MCF 10A (cell line): ENCODE measurements at places on chromosomes 7 and 10. TPM values are rescaled to one million over a fixed set of nuclear protein-coding genes. Genes with fewer than 3 reads are reported as not detected.

The UPK3BL1 gene
- total RNA-seq = 16.1 and 22.6 TPM in 2 replicates

The AGR2 gene
- 0.17 and 0.65 TPM in 2 replicates for total RNA-seq

The ADGRA1 gene
- not detected in 2 replicates for total RNA-seq

DNA sequence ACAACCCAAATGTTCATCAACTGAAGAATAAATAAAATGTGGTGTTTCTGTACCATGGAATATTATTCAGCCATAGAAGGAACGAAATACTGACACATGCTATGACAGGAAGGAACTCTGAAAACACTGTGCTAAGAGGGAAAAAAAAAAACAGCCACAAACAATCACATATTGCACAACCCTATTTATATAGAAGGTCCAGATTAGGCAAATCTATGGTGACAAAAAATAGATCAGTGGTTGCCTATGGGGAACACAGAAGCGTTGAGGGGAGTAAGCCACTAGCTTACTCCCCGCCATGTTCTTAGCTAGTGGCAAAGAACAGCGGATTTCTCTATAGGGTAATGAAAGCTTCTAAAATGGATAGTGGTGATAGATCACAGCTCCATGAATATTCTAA is 198.4 kb downstream of the TPST1 start:
- no peak overlapping the region for H3K27ac ChIP-seq
- no peaks in the 10 kb centered on the region for H3K27me3 ChIP-seq
- peaks cover 12% of the 10 kb centered on the region for H3K4me1 ChIP-seq
- DNase-seq = no peak

DNA sequence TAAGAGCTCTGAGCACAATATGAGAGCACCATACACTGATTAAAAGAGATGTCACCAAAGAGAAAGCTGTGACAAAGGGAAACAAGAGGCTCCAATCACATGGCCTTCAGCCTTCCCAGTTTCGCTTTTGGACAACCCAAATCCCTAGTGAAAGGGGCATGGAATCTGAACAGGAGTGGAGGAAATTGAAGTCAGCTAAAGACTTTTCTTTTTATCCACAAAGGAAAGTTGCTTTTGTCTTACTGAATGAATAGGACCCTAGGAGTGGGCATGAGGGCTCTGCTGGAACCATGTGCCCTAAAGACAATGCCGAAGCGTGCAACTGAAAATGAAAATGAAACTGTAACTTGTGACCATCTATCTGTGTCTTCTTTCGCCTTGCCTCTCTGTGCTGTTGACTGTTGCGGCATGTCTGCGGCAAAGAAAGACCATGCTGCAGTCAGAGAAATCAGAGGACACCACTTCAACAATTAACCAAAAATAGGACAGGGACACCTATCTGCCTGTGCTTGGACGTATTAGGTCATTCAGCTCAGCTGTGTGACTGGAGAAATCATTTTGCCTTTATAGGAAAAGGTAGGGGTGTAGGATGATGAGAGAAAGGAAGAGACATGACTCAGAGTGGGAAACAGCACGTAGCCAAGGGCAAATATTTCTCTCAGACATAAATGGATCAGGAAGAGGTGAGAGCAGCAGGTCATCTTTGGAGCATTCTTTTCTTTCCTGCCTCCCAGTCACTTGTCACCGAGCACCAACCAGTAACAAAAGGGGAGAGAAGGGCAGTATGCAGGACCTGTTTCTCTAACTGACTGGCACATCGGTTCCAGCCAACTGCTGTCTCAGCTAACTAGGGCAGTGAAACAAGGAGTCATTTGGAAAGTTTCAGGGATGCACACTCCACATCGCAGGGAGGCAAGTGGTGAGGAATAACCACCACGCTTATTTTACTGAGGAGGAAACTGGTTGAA is 12.3 kb downstream of the CAV2 start:
- H3K27me3 ChIP-seq = no peaks in the 10 kb centered on the region
- peaks cover 35% of the 10 kb centered on the region for H3K4me1 ChIP-seq
- peak overlapping the region; percentile 82 for H3K27ac ChIP-seq
- H3K4me3 ChIP-seq = peak overlapping the region; percentile 76
- H3K36me3 ChIP-seq = peaks cover 25% of the 10 kb centered on the region

GRCh38 chr7:41816111-41816510 is 113.2 kb upstream of the INHBA start:
- H3K27me3 ChIP-seq = no peaks in the 10 kb centered on the region
- H3K36me3 ChIP-seq = no peaks in the 10 kb centered on the region
- no peak overlapping the region for H3K4me3 ChIP-seq
- H3K4me1 ChIP-seq = no peaks in the 10 kb centered on the region

GRCh38 chr10:128058106-128058749 is 68.0 kb downstream of the MKI67 start:
- no peak overlapping the region for H3K4me3 ChIP-seq
- peaks cover 3% of the 10 kb centered on the region for H3K4me1 ChIP-seq
- no peak overlapping the region for H3K27ac ChIP-seq
- H3K36me3 ChIP-seq = peaks cover 64% of the 10 kb centered on the region
- no peak for DNase-seq

The OR2A42 gene
- not detected in 2 replicates for total RNA-seq

DNA sequence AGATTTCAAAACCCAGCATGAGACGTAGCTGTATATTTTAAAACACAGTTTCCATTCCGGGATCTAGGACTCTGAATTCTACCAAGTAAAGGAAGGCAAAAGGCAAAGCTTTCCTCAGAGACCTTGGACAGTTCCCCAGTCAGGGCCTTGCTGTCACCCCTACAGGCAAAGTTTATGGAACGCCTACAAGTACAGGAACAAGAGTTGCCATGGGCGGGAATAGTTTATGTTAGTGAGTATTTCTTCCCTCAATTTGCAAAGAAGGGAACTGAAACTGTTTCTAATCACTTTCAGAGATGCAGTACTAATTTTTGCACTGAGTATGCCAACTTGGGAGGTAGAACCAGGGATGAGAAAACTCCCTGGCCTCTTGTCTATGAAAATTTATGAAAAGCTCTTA is 68.2 kb upstream of the LRGUK start:
- no peak overlapping the region for H3K4me3 ChIP-seq
- H3K27me3 ChIP-seq = no peaks in the 10 kb centered on the region
- no peaks in the 10 kb centered on the region for H3K36me3 ChIP-seq
- no peak overlapping the region for H3K27ac ChIP-seq
- H3K4me1 ChIP-seq = no peaks in the 10 kb centered on the region

The AEBP1 gene
- not detected in 2 replicates for total RNA-seq

GRCh38 chr7:7808156-7808555 is 89.7 kb upstream of the RPA3 start:
- no peaks in the 10 kb centered on the region for H3K36me3 ChIP-seq
- H3K4me1 ChIP-seq = no peaks in the 10 kb centered on the region

The MYOF gene
- 167 and 181 TPM in 2 replicates for total RNA-seq

DNA sequence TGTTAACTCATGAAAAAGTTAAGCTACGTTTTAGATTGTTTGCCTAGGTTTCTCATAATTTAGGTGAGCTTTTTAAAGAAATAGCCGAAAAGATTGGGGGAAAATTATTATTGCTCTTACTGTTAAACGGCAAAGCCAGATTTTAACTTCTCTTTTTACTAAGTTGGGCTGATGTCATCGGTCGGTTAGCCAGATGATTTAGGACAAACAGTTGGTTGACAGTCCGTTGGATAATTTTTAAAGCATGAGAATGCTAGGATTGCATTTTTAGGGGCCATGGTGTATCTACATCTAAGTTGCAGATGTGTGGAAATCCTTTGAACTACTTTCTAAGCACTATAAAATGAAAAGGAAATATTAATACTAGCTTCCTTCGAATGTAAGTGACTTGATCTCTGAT is 280.9 kb upstream of the AKR1E2 start:
- DNase-seq = no peak
- no peak overlapping the region for H3K4me3 ChIP-seq
- H3K4me1 ChIP-seq = peaks cover 24% of the 10 kb centered on the region
- H3K27me3 ChIP-seq = no peaks in the 10 kb centered on the region
- H3K27ac ChIP-seq = no peak overlapping the region

GRCh38 chr10:44956717-44957706 is 2.6 kb upstream of the RASSF4 start:
- no peaks in the 10 kb centered on the region for H3K36me3 ChIP-seq
- no peak for DNase-seq
- H3K4me1 ChIP-seq = peaks cover 9% of the 10 kb centered on the region

The HOXA9 gene
- total RNA-seq = 6.9 and 7.6 TPM in 2 replicates

The CASD1 gene
- 12.4 and 15.9 TPM in 2 replicates for total RNA-seq

GRCh38 chr7:99666013-99666395 is 13.8 kb downstream of the CYP3A5 start:
- no peak overlapping the region for H3K4me3 ChIP-seq
- H3K27me3 ChIP-seq = no peaks in the 10 kb centered on the region
- H3K27ac ChIP-seq = no peak overlapping the region
- peaks cover 12% of the 10 kb centered on the region for H3K36me3 ChIP-seq
